Fibroblast of the conjunctiva (primary cell): ENCODE measurements at places on chromosomes 16 and 17.
A peak's percentile ranks its signal among the peaks of the same experiment; 100 is the strongest.

DNA sequence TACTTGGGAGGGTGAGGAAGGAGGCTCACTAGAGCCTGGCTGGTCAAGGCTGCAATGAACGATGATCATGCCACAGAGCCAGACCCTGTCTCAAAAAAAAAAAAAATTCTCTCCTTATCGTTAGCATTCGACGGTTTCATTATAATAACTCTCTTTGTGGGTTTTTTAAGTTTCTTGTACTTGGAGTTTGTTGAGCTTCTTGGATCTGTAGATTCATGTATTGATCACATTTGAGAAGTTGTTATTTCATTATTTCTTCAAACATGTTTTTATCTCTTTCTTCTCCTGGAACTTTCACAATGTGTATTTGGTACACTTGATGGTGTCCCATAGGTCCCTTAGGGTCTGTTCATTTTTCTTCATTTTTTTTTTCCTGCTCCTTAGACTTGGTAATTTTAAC is 16.8 kb upstream of the ABCA3 start:
- DNase-seq = no peak

DNA sequence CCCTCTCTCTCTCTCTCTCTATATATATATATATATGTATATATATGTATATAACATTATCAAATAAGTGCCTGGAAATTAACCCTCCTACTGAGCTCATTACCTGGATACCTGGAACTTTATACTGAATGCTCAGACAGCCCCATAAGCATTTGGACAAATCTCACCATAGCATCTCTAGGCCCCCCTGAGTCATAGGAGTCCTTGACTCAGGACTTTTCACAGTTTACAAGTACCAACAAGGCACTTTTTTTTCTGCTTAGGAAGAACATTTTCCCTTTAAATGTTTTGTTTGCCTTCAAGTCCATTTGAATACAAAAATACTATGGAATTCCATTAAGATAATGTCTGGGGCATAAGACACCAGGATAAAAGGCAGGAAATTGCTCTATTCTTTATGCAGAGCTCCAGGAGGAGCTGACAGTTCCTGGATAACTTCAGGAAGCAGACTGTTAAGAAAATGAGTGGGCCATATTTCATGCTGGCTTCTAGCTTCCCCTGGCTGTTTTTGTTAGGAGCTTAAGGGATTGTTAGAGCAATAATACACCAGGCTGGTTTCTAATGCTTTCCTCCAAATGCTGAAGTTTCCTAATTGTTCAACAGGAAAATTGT is 171.7 kb upstream of the ASIC2 start:
- no peak for DNase-seq

GRCh38 chr17:68089881-68090280 is 54.3 kb downstream of the KPNA2 start:
- no peak for DNase-seq

GRCh38 chr16:86215233-86215978 is 294.9 kb upstream of the FOXF1 start:
- DNase-seq = no peak

DNA sequence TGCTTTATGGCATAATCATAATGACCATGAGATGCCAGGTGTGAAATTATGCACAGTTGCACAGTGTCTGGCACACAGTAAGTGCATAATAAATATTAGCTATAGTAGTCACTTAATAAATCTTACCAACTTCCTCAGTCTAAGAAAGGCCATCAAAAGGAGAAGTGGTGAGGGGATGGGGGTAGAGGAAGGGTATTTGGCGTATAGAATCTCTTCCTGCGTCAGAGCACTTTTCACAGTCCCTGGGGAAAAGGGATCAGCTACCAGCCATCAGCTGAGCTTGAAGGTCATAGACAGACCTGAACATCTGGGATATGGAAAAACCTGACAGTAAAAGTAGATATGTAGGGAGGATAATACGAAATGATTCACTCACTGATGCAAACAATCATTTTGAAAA is 5.8 kb downstream of the CRHR1 start:
- no peak for DNase-seq

DNA sequence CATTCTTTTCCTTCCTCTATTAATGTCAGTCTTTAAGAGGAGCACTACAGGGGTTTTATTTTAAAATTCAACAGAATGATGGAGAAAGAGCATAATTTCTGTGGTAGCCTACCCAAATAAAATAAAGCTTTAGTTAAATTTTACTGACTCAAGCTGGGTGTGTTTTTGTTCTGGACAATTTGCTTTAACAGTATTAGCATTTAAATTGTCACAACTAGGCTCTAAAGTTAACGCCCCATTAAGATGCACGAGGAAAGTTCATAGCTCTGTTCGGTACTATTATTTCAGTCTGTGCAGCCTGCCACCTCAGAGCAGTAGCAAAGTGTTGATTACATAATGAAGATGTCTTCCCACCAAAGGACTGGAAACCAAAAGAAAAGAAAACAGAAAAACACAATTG is 52.0 kb downstream of the CDK12 start:
- no peak for DNase-seq

DNA sequence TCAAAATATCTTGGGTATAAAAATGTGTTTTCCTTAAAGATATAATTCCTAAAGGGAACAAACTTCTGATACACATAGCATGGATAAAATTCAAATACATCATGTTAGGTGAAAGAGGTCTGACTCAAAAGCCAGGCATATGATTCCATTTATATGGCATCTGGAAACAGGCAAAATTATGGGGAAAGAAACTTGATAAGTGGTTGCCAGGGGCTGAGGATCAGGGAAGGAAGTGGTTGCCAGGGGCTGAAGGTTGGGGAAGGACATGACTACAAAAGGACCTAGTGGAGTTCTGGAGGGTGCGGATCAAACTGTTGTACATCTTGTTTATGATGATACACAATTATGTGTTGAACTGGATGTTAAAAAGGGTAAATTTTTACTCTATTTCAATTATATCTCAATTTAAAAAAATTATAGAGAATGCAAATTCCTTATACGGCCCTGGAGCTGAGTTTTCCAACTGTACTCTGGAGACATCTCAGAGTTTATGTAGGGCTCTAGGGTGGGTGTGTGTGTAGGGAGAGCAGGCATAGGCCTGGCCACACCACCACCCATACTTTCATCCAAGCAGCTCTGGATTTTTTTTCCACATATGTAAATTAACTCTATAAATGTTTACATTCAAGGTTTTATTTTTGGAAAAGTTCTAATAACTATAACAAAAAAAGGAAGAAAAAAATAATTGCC is 55.0 kb downstream of the AMFR start:
- peak; percentile 10 for DNase-seq

DNA sequence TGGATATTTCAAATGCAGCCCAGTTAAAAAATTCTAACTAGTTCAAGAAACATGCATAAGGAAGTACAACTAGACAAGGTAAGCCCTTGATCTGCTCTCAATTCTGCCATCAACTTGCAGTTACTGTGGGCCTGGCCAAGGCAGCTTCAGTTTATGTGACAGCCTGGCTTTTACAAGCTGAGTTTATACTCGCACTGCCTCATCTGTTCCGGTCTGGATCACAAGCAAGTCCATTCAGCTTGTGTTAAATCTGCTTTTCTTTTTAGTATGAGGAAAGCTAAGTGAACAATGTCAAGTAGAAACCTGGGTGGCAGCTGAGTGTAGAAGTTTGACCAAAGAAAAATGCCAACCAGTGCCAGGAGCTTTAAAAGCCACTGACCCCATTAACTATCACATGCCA is 76.6 kb upstream of the CORO6 start:
- no peak for DNase-seq

DNA sequence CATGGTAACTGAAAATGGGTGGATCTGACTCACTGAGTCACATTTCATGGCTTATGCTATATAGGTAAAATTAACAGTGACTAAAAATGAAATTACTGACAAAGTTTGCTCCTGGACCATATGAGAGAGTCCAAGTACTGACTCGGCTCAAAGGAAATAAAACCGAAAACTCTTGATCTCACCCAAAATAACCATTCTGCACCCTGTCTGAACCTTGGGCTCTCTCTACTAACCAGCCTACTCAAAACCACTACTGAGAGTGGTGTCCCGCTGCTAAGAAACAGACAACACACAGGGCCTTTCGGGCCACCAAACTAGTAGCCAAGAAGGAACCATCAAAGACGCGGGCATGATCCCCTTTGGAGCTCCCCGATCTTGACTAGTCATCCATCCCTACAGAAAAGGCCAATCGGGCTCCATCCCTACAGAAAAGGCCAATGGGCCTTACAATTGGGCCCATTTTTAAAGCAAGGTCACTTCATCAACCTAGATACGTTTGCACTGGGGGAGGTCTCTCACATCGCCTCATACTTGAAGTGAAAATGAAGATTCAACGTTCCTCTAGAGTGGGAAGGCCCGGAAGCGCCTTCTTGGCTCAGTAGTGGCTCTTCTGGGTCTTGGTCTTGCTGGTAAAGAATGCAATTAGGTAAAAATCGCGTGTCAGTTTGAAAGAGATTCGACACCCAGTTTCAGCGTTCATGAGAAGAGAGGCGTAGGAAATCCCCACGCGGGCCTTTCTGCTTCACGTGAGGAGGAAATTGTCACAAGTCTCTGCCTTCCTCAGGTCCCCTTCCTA is 720 bp upstream of the ZPBP2 start:
- DNase-seq = no peak

DNA sequence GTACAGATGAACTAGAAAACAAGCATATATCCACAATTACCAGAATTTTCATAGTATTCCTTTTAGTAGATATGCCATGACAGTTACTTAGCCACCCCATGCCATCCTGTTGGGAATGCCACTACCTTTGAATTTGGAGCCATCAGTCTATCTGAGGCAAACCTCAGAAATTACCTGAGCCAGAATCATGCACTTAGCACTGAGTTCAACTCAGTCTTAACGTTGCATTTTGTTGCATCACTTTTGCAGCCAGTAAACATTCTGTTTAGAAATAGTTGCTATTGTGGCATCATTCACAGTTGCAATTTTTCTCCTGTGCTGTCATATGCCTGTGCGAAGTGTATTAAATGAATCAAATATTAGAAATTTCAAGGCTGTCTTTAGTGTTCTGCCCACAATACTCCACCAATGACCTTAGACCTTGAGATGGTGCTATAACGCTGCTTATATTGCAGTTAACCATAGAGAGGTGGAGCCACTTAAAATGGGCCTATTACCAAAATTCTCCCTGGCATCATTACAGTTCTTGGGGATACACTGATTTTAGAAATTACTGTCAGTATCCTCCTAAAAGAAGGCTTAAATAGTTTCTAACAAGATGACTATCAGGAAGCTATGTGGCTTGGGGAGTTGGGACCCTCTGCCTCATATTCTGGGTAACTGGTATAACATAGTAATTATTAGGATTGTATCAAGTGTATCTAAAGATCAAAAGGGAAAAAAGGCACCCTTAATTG is 11.1 kb downstream of the PTRH2 start:
- peak; percentile 53 for DNase-seq

GRCh38 chr16:4828567-4829321 is 18.3 kb downstream of the GLYR1 start:
- no peak for DNase-seq

DNA sequence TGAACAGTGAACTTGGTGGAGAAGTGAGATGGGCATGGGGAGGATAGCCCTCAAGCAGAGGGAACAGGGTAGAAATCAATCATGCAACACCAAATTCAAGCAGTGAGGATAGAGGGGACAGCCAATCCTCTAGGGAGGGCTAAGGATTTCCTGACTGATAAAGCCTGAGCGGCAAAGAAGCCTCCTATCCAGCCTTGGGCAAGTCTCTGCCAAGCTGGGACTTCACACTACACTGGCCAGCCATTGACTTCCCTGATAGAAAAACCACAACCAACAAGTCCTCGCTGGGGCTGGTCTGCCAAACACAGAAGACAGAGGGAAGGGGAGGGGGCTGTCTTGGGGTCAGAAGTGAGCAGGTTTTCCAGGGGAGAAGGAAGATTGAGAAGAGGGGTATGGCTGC is 2.5 kb upstream of the FBXL19 start:
- no peak for DNase-seq

DNA sequence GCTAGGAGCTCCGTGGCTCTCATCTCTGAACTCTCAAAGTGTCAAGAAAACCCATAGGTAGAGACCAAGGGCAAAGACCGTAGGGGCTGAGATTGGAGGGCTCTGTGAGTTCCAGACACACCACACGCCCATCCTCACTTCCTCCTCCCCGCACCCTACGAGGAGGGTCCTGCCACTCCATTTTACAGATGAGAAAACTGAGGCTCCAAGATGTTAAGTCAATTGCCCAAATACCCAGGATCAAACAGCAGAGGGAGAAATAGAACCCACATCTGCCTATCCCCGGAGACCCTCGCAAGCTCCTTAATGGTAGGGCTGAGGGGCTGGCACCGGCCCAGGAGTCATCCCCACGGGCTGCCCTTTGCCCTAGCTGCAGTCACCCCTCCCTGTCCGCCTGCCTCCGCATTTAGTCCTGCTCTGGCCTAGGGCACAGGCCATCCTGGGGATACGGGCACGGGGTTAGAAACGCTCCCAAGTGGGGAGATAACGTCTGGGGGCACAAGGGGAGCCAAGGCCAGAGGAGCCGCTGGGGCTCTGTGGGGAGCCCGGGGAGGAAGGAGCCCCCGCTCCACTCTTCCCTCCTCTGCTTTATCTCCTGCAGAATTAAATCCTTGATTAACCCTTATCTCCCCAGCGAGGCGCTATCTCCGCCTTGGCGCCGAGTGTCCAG is 54.1 kb upstream of the ZC3H18 start:
- DNase-seq = no peak

- no peak for DNase-seq
Measured at GRCh38 chr17:40577611-40578065, 12.4 kb upstream of the CCR7 start.

GRCh38 chr16:10897134-10897533 is 20.1 kb downstream of the CIITA start:
- no peak for DNase-seq

- no peak for DNase-seq
Measured at GRCh38 chr17:1031711-1032110, 34.8 kb downstream of the TIMM22 start.

GRCh38 chr17:76408037-76408849 is 23.8 kb downstream of the SPHK1 start:
- DNase-seq = no peak

DNA sequence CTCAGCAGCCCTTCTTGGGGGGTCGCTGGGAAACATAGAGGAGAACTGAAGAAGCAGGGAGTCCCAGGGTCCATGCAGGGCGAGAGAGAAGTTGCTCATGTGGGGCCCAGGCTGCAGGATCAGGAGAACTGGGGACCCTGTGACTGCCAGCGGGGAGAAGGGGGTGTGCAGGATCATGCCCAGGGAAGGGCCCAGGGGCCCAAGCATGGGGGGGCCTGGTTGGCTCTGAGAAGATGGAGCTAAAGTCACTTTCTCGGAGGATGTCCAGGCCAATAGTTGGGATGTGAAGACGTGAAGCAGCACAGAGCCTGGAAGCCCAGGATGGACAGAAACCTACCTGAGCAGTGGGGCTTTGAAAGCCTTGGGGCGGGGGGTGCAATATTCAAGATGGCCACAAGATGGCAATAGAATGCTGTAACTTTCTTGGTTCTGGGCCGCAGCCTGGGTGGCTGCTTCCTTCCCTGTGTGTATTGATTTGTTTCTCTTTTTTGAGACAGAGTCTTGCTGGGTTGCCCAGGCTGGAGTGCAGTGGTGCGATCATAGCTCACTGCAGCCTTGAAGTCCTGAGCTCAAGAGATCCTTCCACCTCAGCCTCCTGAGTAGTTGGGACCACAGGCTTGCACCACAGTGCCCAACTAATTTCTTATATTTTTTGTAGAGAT is 3.4 kb downstream of the STH start:
- no peak for DNase-seq

- DNase-seq = no peak
Measured at GRCh38 chr17:3848229-3848835, 2.3 kb upstream of the NCBP3 start.
